Liver (tissue), 10 donors: ENCODE measurements at places on chromosomes 12 and 14.

GRCh38 chr12:93825501-93825888 lies 148.3 kb downstream of the CRADD start:
- peaks cover 11% of the 10 kb centered on the region for H3K4me1 ChIP-seq
- DNase-seq, result no peak
- H3K27ac ChIP-seq, result no peak overlapping the region
- H3K4me3 ChIP-seq, result no peak overlapping the region

GRCh38 chr12:27787559-27787958 lies 7.5 kb upstream of the MANSC4 start:
- H3K4me3 ChIP-seq, result no peak overlapping the region
- no peaks in the 10 kb centered on the region for H3K36me3 ChIP-seq

DNA sequence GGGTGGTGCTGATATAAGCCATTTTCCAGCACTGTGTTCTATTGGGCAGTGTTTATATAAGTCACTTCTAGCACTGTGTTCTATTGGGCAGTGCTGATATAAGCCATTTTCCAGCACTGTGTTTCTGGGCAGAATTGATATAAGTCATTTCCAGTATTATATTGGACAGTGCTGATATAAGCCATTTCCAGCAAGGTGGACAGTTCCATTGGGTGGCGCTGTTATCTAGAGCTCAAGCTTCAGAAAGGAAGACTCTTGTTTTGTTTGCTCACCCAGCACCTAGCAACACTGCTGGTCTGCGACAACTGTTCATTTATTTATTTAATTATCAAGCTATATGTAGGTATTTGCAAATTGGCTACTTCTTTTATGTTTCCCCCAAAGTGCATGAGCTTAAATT lies 690.3 kb downstream of the AACS start:
- H3K36me3 ChIP-seq, result no peaks in the 10 kb centered on the region
- DNase-seq, result no peak
- no peak overlapping the region for H3K27ac ChIP-seq
- H3K4me1 ChIP-seq, result no peaks in the 10 kb centered on the region
- no peak overlapping the region for H3K4me3 ChIP-seq
- H3K27me3 ChIP-seq, result no peaks in the 10 kb centered on the region

DNA sequence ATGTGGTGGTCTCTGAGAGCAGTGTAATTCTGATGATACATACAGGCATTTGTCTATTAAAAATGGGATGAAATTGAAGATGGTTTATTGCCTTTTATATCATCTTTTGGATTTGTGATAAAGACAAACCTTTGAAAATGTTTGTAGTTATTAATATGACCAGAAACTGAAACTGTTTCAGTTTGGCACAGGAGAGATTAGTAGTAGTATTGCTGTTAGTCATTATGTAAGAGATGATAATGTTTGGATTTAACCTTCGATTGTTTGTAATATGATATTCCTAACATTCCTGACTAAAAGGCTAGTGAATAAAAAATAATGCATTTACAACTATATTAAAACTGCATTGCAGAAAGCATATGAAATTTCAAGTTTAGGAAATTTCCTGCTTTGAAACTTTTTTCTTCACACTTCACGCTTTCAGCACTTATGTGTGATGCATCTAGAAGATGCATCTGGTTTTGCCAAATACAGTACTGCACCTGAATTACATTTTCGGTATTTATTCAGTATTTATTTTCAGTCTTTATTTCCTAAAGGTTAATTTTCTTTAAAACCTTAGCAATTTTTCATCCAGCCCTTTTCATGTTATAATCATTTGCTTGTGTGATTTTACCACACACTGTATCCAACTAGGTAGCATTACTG lies 25.5 kb downstream of the ADIPOR2 start:
- H3K27ac ChIP-seq, result peak overlapping the region; percentile 45
- no peaks in the 10 kb centered on the region for H3K27me3 ChIP-seq
- H3K4me3 ChIP-seq, result no peak overlapping the region

DNA sequence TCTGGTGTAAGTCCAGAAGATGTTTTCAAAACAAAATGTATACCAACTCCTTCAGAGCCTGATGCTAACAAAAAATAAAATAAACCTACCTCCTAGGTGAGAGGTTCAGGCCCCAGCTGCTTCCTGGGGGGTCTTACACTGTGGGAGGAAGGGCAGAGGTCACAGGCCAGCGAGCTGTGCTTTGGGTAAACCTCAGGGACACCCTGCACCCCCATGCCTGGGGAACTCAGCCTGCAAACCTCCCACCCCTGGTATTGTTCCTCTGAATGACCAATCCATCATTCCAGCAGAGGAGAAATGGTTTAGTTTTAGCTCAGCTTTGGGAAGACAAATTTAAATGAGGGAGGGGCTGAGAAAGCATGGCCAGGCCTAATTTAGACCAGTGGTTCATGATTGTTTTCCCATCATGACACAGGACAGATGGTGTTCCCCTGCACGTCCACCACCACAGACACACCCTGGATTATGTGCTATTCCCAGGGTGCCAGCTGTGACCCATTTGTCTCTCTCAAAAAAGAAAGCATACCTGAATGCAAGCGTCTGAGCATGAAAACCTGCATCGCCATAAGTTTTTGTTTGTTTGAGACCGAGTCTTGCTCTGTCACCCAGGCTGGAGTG lies 14.5 kb upstream of the TFCP2 start:
- H3K27me3 ChIP-seq, result no peaks in the 10 kb centered on the region
- no peaks in the 10 kb centered on the region for H3K4me1 ChIP-seq
- H3K27ac ChIP-seq, result no peak overlapping the region
- DNase-seq, result no peak
- H3K36me3 ChIP-seq, result peaks cover 3% of the 10 kb centered on the region
- H3K4me3 ChIP-seq, result no peak overlapping the region

- no peak overlapping the region for H3K4me3 ChIP-seq
- H3K4me1 ChIP-seq, result peaks cover 21% of the 10 kb centered on the region
- no peak overlapping the region for H3K27ac ChIP-seq
- H3K27me3 ChIP-seq, result no peaks in the 10 kb centered on the region
- DNase-seq, result no peak
These were observed 36.8 kb downstream of the VDR start for GRCh38 chr12:47868041-47868440.

- H3K4me1 ChIP-seq, result no peaks in the 10 kb centered on the region
- no peak for DNase-seq
- H3K4me3 ChIP-seq, result no peak overlapping the region
- no peaks in the 10 kb centered on the region for H3K27me3 ChIP-seq
- H3K27ac ChIP-seq, result no peak overlapping the region
These were observed 68.1 kb downstream of the LRRC74A start for GRCh38 chr14:76894308-76894707.

DNA sequence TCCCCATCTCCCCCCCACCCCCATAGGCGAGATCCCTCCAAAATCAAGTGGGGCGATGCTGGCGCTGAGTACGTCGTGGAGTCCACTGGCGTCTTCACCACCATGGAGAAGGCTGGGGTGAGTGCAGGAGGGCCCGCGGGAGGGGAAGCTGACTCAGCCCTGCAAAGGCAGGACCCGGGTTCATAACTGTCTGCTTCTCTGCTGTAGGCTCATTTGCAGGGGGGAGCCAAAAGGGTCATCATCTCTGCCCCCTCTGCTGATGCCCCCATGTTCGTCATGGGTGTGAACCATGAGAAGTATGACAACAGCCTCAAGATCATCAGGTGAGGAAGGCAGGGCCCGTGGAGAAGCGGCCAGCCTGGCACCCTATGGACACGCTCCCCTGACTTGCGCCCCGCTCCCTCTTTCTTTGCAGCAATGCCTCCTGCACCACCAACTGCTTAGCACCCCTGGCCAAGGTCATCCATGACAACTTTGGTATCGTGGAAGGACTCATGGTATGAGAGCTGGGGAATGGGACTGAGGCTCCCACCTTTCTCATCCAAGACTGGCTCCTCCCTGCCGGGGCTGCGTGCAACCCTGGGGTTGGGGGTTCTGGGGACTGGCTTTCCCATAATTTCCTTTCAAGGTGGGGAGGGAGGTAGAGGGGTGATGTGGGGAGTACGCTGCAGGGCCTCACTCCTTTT lies 2.7 kb downstream of the GAPDH start:
- no peaks in the 10 kb centered on the region for H3K27me3 ChIP-seq
- peaks cover 19% of the 10 kb centered on the region for H3K36me3 ChIP-seq
- H3K4me1 ChIP-seq, result peaks cover 61% of the 10 kb centered on the region
- H3K27ac ChIP-seq, result peak overlapping the region; percentile 99

DNA sequence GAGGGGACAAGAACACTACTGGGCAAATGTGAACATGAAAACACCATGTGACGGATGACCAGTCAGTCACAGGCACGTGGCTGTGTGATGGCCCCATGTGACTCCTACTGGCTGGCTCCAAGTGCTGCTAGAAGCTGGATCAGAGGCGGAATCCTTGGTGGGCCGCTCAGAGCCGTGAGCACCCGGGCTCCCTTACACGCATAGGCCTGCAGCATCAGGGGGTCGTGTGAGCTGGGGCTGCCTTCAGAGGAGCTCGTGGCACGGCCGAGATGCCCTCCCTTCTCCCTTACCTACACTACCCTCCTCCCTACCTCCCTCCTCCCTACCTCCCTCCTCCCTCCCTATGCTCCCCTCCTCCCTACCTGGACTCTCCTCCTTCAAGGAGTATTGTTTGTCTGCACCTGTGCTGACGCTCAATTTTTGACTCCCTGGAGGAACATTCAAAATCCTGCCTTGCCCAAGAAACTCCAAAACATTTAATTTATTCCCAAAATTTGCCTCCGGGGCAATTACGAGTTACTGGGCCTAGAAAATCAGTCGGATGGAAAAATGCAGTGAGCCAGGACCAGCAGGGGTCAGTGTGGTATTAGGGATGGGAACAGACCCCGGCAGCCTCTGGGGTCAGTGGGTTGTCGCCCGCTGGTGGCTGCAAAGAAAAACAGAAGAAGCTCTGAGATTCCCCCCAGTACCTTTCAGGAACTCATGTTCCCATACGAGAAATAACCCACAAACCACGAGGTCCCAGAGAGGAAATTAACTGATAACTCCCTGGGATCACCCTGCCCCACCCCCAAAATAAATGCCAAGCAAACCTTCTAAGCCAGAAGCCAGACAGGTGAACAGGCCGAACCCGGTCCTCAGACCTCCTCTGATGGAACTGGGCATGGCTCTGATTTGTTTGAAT lies 61.3 kb downstream of the C14orf132 start:
- H3K4me1 ChIP-seq, result peaks cover 62% of the 10 kb centered on the region
- no peaks in the 10 kb centered on the region for H3K27me3 ChIP-seq
- peak overlapping the region; percentile 9 for H3K27ac ChIP-seq
- no peak overlapping the region for H3K4me3 ChIP-seq
- no peaks in the 10 kb centered on the region for H3K36me3 ChIP-seq
